ENCODE measurements at places on chromosomes 5 and 9.

- DNase-seq = no peak
Observed at GRCh38 chr9:3125602-3126405, 281.9 kb upstream of the PUM3 start.

- DNase-seq = no peak
Observed at GRCh38 chr9:134314039-134314949, 12.0 kb upstream of the RXRA start.

GRCh38 chr9:94002316-94003140 lies 47.4 kb upstream of the BARX1 start:
- peak; percentile 45 for DNase-seq

- no peak for DNase-seq
Observed at GRCh38 chr9:91084896-91085516, 276.7 kb downstream of the AUH start.

DNA sequence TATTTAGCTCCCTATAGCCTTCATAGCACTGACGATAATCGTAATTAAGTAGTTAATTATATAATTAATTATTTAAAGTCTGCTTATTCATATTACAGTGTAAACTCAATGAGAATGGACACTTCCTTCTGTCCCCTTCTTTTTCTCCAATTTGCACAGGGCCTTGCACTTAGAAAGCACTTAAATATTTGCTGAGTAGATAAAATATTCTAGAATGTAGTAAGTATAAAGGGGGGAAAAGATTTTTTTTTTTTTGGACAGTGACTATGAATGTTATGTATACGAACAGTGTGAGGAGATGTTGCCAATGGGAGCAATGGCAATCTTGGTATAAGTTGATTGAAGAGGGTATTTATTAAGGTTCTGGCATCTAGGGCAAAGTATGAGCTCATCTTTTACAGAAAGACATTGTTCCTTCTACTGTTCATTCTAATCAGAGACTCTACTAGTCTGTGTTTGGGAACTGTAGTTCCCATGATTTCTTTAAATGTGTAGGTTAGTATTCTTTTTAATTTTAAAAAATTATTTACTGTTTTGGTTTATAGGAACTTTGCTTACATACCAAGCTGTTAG lies 49.4 kb downstream of the YTHDC2 start:
- DNase-seq = no peak

DNA sequence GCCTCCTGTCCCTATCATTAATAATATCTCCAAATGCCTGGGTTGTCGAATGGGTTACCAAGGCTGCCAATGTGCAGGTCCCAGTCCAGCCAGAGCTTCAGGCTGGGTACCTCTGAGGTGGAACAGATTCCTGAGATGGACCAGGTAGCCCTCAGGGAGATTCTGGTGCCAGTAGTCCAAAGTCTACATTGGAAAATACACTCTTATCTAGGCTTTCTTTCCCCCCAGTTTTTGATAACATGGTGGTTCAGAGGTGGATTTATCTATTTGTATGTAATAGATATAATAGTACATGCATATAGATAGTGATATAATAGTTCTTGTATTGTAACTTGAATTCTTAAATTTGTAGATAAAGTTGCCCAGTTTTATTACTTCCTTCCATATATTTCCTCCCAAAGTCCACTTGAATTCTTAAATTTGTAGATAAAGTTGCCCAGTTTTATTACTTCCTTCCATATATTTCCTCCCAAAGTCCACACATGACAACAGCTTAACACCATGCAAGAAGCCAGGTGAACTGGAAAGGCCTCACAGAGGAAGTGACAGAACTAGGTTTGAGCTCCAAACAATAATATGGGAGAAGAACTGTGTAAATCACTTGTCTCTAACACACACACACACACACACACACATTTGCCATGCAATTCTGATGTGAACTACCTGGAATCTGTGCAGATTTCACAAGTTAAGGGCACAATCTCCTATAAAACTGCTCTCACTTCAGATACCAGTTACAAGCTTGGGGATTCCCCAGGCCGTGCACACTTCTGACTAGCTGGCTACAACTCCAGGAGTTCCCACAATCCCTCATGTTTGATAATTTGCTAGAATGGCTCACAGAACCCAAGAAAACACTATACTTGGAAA lies 30.7 kb upstream of the ERAP1 start:
- DNase-seq = peak; percentile 29

DNA sequence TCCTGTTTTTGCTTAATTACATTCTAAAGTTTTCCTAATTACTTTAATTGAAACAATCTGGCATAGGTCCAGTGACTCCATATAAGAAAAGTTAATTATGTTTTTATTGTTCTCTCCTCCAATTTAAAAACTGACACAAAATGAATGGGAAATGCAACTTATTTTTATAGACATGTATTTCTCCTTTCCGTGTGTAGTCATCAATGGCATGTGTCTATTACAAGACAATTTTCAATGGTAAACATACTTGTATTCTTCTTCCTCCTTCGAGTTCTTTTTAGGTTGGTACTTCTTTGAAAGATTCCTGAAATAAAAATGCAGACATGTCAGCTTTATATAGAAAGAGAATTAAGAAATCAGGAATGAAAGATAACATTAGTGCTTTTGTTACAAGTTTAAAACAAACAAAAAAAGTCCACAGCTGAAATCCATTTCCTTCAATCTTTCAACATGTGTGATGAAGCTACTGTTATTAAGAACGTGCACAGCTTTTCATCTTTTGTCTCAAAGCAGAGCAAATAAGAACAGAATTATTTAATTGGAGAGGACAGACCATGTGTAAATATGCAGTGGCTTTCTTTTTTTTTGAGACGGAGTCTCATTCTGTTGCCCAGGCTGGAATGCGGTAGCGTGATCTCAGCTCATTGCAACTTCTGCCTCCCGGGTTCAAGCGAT lies 63.8 kb downstream of the FNBP1 start:
- DNase-seq = no peak

GRCh38 chr9:96202971-96203780 lies 98.8 kb downstream of the HSD17B3 start:
- DNase-seq = no peak

- DNase-seq = peak; percentile 36
Observed at GRCh38 chr9:127835991-127836516, 18.4 kb downstream of the ENG start.

Measured in renal cortical epithelial cell (primary cell).